ENCODE measurements at places on chromosomes 1 and 21. TPM values are rescaled to one million over a fixed set of nuclear protein-coding genes. Genes with fewer than 3 reads are reported as not detected.

The ASB17 gene
- not detected for total RNA-seq

The ATP6V1G3 gene
- not detected for total RNA-seq

The NBPF20 gene
- 3.9 TPM for total RNA-seq

The SPRR3 gene
- not detected for total RNA-seq

The AKNAD1 gene
- total RNA-seq: not detected

DNA sequence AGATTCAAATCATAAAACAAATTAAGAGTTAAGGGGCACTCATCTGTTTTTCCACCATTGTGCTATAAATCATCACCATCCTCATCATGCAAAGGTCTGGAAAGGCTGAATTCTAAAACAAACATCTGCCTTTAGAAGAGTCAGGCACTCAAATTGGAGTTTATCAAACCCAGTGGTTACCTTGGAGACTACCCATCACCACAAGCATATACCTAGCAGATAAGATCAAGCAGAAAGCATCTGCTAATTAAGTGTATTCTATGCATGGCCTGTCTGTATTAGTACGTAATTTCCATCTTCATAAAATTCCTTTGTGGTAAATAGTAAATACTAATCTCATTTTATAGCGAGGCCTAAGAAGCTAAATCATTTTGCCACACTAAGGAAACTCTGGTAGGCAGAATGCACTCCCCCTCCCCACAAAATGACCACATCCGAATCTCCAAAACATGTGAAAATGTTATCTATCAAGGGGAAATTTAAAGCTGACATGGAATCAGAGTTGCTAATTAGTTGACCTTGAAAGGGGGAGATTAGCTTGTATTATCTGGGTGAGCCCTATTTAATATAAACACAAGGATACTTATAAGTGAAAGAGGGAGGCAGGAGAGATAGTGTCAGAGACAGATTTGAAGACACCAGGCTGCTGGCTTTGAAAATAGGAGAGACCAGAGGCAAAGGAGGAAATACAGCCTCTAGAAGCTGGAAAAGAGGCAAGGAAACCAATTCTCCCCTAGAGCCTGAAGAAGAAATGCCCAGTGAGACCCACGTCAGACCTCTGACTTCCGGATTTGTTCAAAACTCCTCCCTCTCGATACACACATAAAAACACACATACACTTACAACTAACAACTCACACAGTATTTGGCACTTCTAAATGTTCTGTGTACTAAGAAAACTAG lies 23.2 kb downstream of the ARID4B start:
- no peak for DNase-seq
- H3K27ac ChIP-seq: peak overlapping the region; percentile 18

- no peak overlapping the region for H3K27ac ChIP-seq
- no peaks in the 10 kb centered on the region for H3K27me3 ChIP-seq
Measured at GRCh38 chr1:53031732-53032131, 30.3 kb upstream of the PODN start.

GRCh38 chr1:33524586-33524985 lies 52.1 kb downstream of the ZSCAN20 start:
- no peaks in the 10 kb centered on the region for H3K36me3 ChIP-seq
- DNase-seq: no peak
- H3K4me1 ChIP-seq: no peaks in the 10 kb centered on the region
- H3K27ac ChIP-seq: no peak overlapping the region
- H3K27me3 ChIP-seq: no peaks in the 10 kb centered on the region

DNA sequence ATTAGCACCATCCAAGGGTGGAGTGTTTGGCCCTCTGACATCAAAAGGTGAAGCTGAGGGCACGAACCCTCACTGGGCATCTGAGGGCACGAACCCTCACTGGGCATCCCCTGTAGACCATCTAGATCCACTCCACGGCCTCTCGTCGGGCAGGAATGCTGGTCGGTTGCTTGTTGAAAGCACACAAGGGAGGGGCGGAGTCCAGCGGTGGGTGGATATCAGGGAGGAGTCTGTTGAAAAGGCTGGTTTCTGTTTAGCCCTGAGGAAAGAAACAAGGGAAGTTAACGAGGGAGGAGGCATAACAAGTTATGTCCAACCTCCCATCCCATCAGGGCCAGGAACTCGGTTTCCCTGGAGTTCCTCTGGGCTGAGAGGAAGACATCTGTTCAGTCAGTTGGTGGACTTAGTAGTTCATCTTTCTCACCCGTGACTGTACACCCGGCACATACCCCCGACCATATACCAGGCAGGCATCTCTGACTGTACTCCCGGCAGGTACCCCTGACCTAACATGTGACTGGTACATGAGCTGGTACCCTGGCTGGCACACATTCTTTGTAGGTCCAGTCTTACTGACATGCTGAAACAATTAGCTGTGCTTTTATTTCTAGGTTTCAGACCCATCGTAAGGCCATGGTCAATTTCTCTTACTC lies 32.1 kb upstream of the PDE9A start:
- DNase-seq: peak; percentile 69
- no peaks in the 10 kb centered on the region for H3K36me3 ChIP-seq
- no peak overlapping the region for H3K4me3 ChIP-seq

GRCh38 chr1:52426371-52426770 lies 22.0 kb downstream of the PRPF38A start:
- no peak overlapping the region for H3K4me3 ChIP-seq
- H3K27ac ChIP-seq: no peak overlapping the region
- no peaks in the 10 kb centered on the region for H3K27me3 ChIP-seq
- H3K36me3 ChIP-seq: peaks cover 3% of the 10 kb centered on the region
- no peak for DNase-seq

GRCh38 chr1:27102707-27103468 lies 52.0 kb downstream of the SLC9A1 start:
- peak; percentile 93 for DNase-seq
- no peak overlapping the region for H3K27ac ChIP-seq
- peaks cover 28% of the 10 kb centered on the region for H3K4me1 ChIP-seq

- DNase-seq: no peak
- no peaks in the 10 kb centered on the region for H3K36me3 ChIP-seq
- H3K27me3 ChIP-seq: no peaks in the 10 kb centered on the region
Measured at GRCh38 chr21:28380241-28380640, 612.4 kb downstream of the LTN1 start.

GRCh38 chr1:118473825-118474224 lies 288.8 kb upstream of the SPAG17 start:
- no peak overlapping the region for H3K4me3 ChIP-seq
- H3K4me1 ChIP-seq: no peaks in the 10 kb centered on the region
- DNase-seq: no peak
- no peaks in the 10 kb centered on the region for H3K27me3 ChIP-seq
- H3K27ac ChIP-seq: no peak overlapping the region
- no peaks in the 10 kb centered on the region for H3K36me3 ChIP-seq

DNA sequence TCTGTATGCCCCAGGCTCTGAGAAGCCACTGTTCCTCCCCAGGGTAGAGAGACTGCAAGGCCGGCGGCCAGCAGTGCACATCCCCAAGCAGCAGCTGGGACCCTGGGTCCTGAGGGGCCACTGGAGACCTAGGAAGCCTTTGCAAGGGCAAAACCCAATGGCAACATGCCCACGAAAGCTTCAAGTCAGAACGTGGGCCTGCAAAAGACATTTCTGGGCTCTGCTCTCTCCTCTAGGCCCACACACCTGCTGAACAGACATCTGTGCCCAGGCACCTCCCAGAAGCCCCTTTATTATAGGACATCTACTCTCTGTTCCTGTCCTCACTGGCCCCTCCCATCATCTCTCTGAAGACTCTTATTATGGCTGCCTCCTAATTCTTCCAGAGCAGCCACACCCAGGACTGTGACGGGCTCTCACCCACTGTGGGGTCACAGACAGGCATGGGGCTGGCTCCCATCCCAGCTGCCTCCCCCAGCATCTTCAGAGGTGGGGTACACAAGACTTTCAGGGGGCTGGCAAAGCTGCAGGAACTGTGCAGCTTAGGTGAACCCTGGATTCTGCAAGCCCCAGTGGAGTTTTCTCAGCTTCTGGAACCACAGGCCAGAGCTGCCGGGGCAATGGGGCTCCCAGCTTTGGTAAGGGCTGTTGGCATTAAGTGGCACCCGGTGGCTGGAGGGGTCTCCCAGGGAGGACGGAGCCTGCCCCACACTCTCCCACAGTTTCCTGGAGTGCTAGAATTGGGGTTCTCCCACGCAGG lies 12.6 kb downstream of the TRIM11 start:
- H3K27me3 ChIP-seq: no peaks in the 10 kb centered on the region
- no peak for DNase-seq
- no peaks in the 10 kb centered on the region for H3K4me1 ChIP-seq
- H3K36me3 ChIP-seq: peaks cover 17% of the 10 kb centered on the region

DNA sequence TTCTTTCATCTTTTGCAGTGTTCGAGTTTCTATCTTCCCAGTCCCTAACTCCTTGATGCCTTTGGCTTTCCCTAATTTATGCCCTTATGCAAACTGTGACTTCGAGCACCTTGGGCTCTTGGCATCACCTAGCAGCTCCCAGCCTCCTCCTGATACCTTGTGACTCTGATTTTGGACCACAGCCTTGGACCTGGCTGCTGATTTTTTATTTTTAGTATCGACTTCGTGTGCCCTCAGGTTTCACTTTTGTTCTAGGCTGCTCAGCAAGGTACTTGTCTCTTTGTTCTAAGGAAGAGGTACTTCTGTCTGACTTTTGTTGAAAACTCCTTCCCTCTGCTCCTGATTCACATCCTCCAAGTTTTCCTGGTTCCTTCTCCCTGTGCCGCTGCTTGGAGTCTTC lies 69.6 kb upstream of the KCNK1 start:
- no peaks in the 10 kb centered on the region for H3K4me1 ChIP-seq
- no peak for DNase-seq
- H3K36me3 ChIP-seq: no peaks in the 10 kb centered on the region
- H3K4me3 ChIP-seq: no peak overlapping the region
- no peak overlapping the region for H3K27ac ChIP-seq

- H3K27ac ChIP-seq: no peak overlapping the region
- H3K36me3 ChIP-seq: no peaks in the 10 kb centered on the region
- no peaks in the 10 kb centered on the region for H3K4me1 ChIP-seq
- no peak overlapping the region for H3K4me3 ChIP-seq
- DNase-seq: no peak
Measured at GRCh38 chr1:55825461-55825860, 610.3 kb upstream of the USP24 start.

DNA sequence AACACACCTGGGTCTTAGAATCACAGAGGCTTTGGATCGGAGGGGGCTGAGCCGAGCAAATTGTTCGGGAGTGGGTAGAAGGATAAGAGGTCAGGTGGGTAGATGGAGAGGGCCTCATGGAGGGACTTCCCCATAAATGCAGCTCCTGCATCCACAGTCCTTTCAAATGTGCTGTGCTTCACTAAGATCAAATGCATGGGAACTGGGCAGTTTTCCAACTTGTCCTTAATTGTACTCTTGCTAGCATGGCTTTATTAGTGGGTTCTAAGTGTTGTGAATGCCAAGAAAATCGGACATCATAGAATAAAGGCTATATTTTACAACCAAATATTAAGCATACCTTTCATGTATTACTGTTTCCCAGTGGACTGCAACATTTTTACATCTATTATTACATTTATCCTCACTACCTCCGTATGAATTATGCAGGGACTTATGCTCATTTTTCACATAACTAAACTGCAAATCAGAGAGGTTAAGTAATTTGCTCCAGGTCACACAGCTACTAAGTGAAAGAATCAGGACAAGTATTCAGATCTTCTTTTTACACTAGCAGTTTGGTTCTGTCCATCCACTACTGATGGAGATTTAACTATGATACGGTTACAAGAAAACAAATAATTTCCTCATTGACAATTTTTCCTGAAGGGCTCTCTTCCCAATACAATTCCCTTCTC lies 174.5 kb upstream of the RUNX1 start:
- no peaks in the 10 kb centered on the region for H3K36me3 ChIP-seq
- H3K4me3 ChIP-seq: no peak overlapping the region
- DNase-seq: no peak
- H3K27ac ChIP-seq: no peak overlapping the region
- no peaks in the 10 kb centered on the region for H3K4me1 ChIP-seq
- H3K27me3 ChIP-seq: no peaks in the 10 kb centered on the region

DNA sequence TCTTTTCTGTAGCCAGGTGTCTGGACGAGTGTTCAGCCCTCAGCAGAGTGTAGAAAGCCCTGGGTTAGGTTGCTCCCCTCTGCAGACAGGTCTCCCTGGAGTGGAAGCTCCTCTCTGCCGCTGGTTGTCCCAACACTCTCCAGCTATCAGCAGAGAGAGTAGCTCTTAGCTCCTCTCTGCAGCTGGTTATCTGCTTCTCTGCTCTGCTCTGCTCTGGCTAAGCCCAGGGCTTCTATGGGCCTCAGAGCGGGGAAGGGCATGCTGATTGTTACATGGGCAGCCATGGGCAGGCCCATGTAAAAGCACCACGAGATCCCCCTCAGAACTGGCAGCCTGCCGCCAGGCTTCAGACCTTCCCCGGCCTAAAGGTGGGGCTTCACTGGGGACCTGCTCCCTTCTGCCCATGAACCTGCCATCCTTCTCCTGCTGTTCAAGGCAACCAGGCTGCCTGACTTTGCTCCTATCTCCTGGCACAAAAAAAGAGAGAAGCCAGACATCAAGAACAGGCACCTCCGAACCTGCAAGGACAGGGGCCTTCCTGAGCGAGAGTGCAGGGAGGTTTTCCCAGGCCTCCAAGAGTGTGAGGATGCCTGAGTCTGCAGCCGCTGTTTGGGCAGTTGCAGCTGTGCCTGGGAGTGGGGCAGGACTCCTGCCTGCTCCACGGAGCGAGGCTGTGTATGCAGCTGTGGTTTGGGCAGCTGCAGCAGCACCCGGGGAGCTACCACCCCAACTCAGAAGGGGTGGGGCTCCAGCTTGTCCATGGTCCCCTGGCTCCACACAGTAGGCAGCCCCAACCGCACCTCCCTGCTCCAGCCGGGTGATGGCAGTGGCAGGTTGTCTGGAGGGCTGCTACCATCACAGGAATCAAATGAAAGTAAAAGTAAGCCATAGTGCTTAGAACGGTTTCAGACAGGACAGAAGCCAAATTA lies 973.7 kb downstream of the LTN1 start:
- no peak overlapping the region for H3K4me3 ChIP-seq
- H3K4me1 ChIP-seq: no peaks in the 10 kb centered on the region
- no peak overlapping the region for H3K27ac ChIP-seq
- DNase-seq: no peak

- H3K36me3 ChIP-seq: no peaks in the 10 kb centered on the region
- H3K27me3 ChIP-seq: no peaks in the 10 kb centered on the region
- no peaks in the 10 kb centered on the region for H3K4me1 ChIP-seq
- no peak overlapping the region for H3K27ac ChIP-seq
Measured at GRCh38 chr1:18384059-18384458, 96.7 kb upstream of the KLHDC7A start.

- no peak overlapping the region for H3K4me3 ChIP-seq
- H3K27me3 ChIP-seq: no peaks in the 10 kb centered on the region
- peaks cover 9% of the 10 kb centered on the region for H3K4me1 ChIP-seq
- DNase-seq: no peak
- no peaks in the 10 kb centered on the region for H3K36me3 ChIP-seq
- H3K27ac ChIP-seq: no peak overlapping the region
Measured at GRCh38 chr1:160047111-160047991, 15.6 kb upstream of the PIGM start.

- peak overlapping the region; percentile 17 for H3K27ac ChIP-seq
- peaks cover 35% of the 10 kb centered on the region for H3K4me1 ChIP-seq
- no peaks in the 10 kb centered on the region for H3K36me3 ChIP-seq
- H3K4me3 ChIP-seq: no peak overlapping the region
- DNase-seq: no peak
Measured at GRCh38 chr1:149846042-149846441, 53.3 kb upstream of the BOLA1 start.

- no peak for DNase-seq
- H3K4me1 ChIP-seq: no peaks in the 10 kb centered on the region
- H3K4me3 ChIP-seq: no peak overlapping the region
- no peaks in the 10 kb centered on the region for H3K36me3 ChIP-seq
- no peaks in the 10 kb centered on the region for H3K27me3 ChIP-seq
Measured at GRCh38 chr1:38570657-38570975, 289.0 kb downstream of the RRAGC start.

Measured in upper lobe of left lung (tissue), 6 donors.